Aortic smooth muscle cell (primary cell): ENCODE measurements at places on chromosomes 3 and 15. TPM values are rescaled to one million over a fixed set of nuclear protein-coding genes. Genes with fewer than 3 reads are reported as not detected.

NAALADL2 gene
- 12.9 and 15.9 TPM in 2 replicates for total RNA-seq

CHRNA5 gene
- 0.13 and 0.31 TPM in 2 replicates for total RNA-seq

IL17RD gene
- 0.26 and 0.56 TPM in 2 replicates for total RNA-seq

THAP10 gene
- total RNA-seq = 2.0 and 2.1 TPM in 2 replicates

EOMES gene
- under 0.01 and 0.06 TPM in 2 replicates for total RNA-seq
